NCI-H187 treated with DMSO at 0.1 percent for 48 hours (cell line): ENCODE measurements at places on chromosomes 12 and 14.

DNA sequence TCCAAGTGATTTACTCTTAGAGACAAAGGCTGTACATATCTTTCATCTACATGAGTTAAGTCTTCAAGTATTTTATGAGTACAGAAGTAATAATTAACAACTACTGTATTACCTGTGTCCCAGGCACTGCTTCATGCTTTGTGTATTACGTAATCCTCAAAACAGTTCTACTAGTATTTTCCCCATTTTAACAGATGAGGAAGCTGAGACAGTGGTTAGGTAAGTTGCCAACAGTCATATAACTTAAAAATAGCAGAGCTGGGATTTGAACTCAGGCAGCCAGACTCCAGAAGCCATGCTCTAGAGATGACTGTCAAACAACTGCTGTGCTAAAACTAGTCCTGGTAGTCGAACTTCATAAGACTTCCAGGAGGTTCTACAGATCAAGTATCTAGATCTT lies 10.7 kb downstream of the TRMT5 start:
- DNase-seq = no peak

GRCh38 chr12:71010143-71010479 lies 89.6 kb upstream of the PTPRR start:
- no peak for DNase-seq

- no peak for DNase-seq
Measured at GRCh38 chr12:122030424-122031035, 8.8 kb downstream of the BCL7A start.

- no peak for DNase-seq
Measured at GRCh38 chr12:21265932-21266331, 68.8 kb downstream of the SLCO1A2 start.

- no peak for DNase-seq
Measured at GRCh38 chr12:47984331-47984801, 19.9 kb downstream of the COL2A1 start.

DNA sequence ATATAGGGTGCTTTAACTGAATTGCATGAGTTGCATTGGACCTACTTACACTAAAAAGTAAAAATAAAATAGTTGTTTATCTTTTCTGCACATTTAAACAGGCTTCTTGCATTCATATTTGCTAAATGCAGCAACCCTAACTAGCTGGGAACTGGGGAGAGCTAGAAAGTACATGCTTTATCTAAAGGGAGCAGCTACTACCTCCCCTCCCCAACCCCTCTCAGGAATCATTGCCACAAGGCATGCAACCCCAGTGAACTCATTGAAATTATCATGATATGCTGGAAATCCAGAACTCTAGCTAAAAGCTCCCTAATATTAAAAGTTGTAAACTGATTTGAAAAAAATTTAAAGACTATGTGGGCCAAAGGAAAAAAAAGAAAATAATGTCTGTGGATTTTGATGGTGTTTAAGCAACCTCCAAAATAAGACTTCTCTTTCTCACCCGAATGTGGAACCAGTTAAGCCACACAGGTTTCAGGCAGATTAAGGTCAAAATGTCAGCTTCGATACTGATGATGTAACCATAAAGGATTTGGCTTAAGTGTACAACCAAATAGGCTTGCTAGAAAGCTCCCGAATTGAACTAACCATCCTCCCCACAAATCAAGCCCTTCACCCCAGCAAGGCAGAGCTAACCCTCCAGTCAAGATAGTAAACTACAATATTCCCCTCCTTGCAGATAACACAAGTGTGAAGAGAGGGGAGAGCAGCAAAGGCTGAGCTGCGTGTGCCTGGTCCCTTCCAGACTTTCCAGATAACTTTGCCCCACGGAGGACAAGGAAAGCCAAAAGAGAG lies 13.8 kb upstream of the POC1B start:
- no peak for DNase-seq

- no peak for DNase-seq
Measured at GRCh38 chr14:85165094-85165493, 364.9 kb upstream of the FLRT2 start.

DNA sequence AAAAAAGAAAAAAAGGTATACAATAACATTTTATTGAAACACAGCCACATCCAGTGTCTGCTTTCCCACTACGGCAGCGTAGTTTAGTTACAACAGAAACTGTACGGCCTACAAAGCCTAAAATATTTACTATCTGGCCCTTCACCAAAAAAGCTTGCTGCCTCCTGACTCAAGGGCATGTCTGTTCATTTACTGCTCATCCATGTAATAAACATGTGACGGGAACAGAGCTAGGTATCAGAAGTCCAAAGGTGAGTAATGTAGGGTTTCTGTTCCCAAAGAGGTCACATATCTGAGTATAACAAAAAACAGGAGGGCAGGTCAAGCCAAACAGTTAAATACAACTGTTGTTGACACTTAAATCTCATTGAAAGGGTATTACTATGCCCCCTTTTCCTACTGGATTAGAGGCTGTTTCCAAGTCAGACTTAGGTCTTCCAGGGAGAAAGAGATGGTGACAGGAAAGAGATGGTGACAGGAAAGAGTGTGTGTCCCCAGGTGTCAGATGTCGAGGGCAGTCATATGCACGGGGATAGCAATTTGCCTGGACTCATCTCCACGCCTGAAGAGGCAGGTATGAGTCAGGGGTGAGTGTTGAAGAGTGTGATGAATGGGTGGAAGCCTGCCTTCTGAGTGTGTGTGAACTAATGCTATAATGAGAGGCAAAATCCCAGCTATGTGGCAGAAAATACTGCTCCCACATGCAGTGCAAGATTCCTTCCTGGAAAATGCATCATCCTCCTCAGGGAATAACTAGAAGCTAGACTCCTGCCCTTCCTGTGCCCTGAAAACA lies 77.7 kb downstream of the MAP3K9 start:
- no peak for DNase-seq
